Thymus (tissue), 14 donors: ENCODE measurements at places on chromosomes 7 and 10. TPM values are rescaled to one million over a fixed set of nuclear protein-coding genes. Genes with fewer than 3 reads are reported as not detected.

Gene SNX13
- 33.4 TPM for total RNA-seq

Gene HOXA6
- 0.33 TPM for total RNA-seq

DNA sequence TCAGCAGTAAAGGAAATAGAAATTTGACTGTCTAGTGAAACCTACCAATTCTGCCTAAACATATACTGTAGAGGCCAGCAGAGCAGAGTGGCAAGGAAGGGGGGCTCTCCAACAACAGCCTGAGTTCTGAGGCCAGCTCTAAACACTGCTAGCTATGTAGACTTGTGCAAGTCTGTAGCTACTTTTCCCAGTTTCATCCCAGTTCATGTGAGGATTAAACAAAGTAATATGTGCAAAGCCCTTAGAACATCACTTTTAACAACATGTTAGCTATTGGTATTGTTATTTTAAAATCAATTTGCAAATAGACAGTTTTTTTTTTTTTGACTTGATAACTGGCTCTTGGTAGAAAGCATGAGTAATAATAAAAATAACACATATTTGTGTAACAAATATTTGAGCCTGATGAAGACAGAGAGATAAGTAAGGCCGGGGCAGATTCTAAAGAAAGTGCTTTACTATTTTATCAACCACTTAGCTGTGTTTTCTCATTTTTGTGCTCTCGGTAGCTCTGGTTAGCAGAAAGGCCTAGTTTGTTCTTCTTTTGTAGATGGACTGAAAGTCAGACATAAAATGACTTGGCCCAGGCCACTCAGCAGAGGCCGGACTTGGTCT, 9.3 kb downstream of the CHST12 start:
- no peak overlapping the region for H3K27ac ChIP-seq
- H3K27me3 ChIP-seq: no peaks in the 10 kb centered on the region
- no peak for DNase-seq
- no peak overlapping the region for H3K4me3 ChIP-seq
- H3K36me3 ChIP-seq: no peaks in the 10 kb centered on the region

DNA sequence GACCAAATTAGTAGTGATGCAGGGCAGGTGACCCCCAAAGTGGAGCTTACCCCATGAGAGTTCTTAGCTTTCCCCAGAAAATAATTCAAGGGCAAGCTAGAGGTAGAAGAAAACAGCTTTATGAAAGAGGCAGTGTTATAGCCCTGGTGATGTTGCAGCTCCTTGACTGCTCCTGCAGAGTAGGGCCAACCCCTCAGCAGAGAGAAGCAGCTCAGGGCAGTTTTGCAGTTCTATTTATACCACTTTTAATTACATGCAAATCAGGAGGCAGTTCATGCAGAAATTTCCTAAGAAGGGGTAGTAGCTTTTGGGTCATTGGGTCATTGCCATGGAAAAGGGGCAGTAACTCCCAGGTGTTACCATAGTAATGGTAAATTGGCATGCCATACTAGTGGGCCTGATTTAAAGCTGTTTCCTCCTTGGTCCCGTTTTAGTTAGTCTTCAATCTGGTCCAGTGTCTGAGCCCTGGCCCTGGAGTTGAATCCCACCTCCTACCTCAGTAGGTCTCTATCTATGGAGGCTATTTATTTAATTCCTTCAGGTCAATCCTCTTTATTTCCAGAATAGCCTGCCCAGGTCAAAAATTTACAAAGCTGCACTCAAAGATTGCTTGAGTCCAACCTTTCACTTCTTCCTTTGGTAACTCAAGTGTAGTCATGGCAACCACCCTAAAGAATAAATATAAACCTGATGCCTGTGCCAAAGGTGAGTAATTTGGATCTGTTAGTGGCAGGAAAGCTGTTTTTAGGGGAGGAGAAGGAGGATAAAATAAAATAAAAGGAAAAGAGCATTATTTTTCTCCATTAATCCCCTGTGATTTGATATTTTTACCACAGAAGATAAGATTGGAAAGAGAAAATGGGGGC, 29.5 kb downstream of the PLXDC2 start:
- no peaks in the 10 kb centered on the region for H3K36me3 ChIP-seq
- H3K27me3 ChIP-seq: no peaks in the 10 kb centered on the region
- H3K4me3 ChIP-seq: no peak overlapping the region
- H3K4me1 ChIP-seq: no peaks in the 10 kb centered on the region

GRCh38 chr10:895324-895723, 36.2 kb downstream of the LARP4B start:
- no peak overlapping the region for H3K27ac ChIP-seq
- H3K36me3 ChIP-seq: no peaks in the 10 kb centered on the region
- no peaks in the 10 kb centered on the region for H3K4me1 ChIP-seq
- no peak overlapping the region for H3K4me3 ChIP-seq

GRCh38 chr7:50278120-50278519, 26.4 kb upstream of the IKZF1 start:
- H3K36me3 ChIP-seq: no peaks in the 10 kb centered on the region
- no peak overlapping the region for H3K4me3 ChIP-seq
- no peaks in the 10 kb centered on the region for H3K27me3 ChIP-seq
- peaks cover 41% of the 10 kb centered on the region for H3K4me1 ChIP-seq
- no peak for DNase-seq

- H3K4me3 ChIP-seq: no peak overlapping the region
- no peak for DNase-seq
- H3K27me3 ChIP-seq: no peaks in the 10 kb centered on the region
These were observed 43.1 kb upstream of the TRUB1 start for GRCh38 chr10:114894911-114895310.

DNA sequence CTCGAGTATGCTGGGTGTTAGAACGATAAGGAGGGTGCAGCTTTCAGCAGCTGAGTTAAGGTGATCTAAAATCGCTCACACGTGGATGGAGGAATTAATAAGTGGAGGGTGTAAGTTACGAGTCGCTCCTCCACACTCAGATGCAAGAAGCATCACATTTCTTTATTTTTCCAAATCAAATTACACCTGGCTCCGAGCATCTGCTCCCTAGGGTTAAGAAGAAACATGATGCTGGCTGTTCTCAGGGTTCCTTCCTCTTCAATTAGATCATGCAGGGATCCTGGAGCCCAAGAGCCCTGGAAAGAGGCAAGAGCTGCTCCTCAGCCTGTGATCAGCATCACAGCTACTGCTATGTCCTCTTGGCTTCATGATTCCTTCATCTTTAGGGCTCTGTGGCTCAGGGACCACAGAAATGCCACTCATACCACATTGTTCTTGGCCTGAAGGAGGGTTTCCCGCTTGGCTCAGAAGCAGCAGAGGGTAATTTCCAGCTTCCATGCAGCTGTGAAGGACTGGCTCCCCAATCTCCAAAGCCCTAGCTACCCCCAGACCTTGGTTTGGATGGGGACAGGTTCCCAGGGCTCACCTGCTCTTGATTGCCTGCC, 235.9 kb upstream of the ZNF32 start:
- no peaks in the 10 kb centered on the region for H3K4me1 ChIP-seq
- H3K4me3 ChIP-seq: no peak overlapping the region
- no peaks in the 10 kb centered on the region for H3K36me3 ChIP-seq
- peaks cover 13% of the 10 kb centered on the region for H3K27me3 ChIP-seq

DNA sequence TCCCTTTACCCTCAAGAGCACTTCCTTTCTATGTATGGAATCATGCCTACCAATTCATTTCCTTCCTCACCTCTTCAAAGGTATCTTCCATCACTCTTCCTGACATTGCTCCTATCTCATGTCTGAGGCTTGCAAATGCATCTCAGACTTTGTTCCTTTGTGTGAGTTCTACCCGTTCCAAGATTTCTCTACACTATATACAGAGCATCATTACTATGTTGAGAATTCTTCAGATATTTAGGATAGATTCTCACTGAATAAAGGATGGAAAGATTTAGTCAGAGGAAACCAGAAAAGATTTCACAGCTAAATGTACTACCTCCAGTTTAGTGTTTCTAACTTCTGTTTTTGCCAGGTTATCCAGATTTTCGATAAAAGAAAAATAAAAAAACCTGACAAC, 462.7 kb downstream of the PHTF2 start:
- no peaks in the 10 kb centered on the region for H3K4me1 ChIP-seq
- H3K27ac ChIP-seq: no peak overlapping the region
- no peaks in the 10 kb centered on the region for H3K27me3 ChIP-seq
- no peak for DNase-seq
- H3K36me3 ChIP-seq: no peaks in the 10 kb centered on the region

DNA sequence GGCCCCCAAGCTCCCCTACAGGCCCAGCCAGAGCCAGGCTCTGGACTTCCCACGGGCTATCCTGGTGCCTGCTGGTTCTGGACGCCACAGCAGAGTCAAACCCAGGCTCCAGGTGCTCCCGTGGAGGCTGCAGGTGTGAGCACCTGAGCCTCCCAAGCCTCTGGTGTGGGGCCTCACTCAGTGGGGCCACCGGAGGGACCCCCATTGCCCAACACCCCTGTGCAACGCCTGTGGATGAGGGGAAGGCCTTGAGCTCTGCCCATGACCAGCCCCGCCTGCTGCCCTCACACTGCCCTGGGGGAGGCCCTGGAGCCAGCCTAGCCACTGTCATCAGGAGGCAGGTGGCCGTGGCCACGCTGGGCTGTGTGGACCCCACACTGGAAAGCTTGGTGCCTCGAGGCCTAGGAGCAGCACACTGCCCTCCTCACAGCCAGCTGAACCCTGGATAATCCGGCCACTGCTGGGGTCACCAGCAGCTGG, 229.3 kb downstream of the MAD1L1 start:
- no peak for DNase-seq
- H3K4me3 ChIP-seq: no peak overlapping the region

DNA sequence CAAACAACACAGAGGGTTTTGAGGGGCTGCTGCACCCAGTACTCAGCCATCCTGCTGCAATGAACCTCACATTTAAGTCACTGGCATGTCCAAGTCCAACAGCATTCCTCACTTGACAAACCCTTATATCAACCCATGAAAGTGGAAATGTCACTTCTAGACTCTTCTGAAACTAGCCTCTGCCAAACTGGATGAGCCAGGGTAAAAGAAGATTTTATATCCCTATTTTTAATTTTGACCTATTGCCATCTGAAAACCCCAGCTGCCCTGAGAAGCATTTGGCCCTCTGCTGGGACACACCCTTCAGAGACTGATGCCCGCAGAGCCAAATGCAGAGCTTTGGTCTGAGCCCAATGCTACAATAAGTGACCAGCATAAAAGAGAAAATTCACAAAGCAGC, 201.1 kb downstream of the ANK3 start:
- no peak overlapping the region for H3K4me3 ChIP-seq
- H3K4me1 ChIP-seq: no peaks in the 10 kb centered on the region
- H3K27me3 ChIP-seq: no peaks in the 10 kb centered on the region
- no peaks in the 10 kb centered on the region for H3K36me3 ChIP-seq
